ENCODE measurements at places on chromosomes 11 and 22.

GRCh38 chr11:5284637-5285036 is 14.9 kb upstream of the HBE1 start:
- no peak for DNase-seq

DNA sequence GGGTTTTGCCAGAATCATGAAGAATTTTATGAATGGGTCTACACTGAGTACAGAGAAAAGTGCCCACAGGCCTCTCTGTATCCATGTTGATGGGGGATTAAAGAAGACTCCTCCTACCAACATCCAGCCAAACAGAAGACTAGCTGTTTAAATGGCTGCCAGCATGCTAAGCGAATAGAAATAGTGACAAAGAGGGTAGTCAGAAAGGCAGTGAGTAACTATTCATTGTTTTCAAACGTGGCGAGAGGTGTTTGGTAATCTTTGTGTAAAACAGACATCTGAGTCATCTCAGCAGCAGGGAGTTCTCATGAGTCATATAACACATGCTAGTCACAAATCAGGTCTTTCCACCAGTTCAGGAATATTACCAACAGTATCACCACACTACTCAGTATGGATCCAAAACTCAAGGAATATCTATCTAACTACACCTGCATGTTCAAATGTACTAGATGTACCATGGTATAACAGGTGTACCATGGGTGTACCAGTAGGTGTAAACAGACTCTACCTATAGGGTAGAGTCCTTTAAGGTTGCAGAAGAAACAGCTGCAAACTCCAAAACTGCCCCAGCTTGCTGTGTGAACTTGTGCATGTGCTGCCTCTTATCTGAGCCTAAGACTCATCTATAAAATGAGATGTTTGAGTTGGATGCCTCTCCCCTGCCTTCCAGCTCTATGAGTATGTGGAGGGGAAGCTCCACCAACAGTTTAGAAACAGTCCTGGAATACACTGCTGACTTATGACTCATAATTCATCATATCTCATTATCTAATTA is 82.0 kb downstream of the SLC1A2 start:
- no peak for DNase-seq

DNA sequence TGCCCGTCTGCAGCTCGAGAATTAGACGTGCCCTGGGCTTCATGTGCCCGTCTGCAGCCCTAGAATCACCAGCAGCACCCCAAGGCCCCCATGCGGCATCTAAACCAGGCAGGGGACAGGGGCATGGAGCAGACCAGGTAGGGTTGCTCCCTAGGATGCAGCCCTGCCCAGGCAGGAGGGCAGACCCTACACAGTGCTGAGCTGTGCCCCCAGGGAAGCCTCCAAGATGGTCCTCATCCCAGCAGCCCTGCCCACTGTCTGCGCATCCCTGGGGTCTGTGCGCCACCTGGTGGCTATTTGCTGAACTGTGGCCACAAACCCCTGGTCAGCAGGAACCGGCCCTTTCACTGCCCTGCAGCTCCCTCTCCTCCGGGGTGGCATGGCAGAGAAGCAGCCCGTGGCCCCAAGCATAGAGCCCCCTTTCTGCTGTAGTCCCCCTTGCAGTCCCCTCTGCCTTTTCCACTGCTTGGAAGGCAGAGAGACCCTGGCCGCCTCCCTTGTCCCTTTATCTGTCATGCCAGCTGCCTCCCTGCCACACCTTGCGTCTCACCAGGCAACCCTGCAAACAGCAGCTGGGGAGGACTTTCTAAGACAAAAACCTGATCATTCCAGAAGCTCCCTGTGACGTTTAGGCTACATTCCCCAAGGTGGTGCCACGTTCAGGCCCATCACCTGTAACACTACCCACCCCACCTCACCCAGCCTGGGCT is 86.6 kb downstream of the KCNQ1 start:
- no peak for DNase-seq

GRCh38 chr22:31579835-31580242 is 82.2 kb downstream of the PISD start:
- DNase-seq, result no peak

DNA sequence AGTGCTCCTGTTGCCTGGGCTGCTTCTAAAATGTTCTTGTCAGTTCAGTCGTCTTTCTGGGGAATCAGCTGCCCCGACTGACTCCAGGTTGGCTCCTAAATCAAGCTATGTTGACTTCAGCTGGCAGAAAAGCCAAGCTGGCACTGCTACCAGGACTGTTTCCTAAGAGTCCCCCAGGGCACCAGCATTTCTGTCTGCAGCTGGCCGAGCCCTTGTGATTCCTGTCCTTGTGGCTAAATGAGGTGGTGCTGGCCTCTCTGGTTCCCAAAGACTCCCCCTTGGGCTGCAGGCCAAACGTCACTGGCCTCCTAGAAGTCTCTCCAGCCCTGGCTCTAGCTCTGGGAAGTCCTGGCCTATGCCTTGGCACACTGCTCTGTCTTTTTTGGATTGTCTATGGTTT is 31.1 kb downstream of the GRAMD1B start:
- no peak for DNase-seq
